ENCODE measurements at places on chromosomes 7 and 10.

- no peak for DNase-seq
Measured at GRCh38 chr10:12338981-12339380, 10.4 kb upstream of the CAMK1D start.

DNA sequence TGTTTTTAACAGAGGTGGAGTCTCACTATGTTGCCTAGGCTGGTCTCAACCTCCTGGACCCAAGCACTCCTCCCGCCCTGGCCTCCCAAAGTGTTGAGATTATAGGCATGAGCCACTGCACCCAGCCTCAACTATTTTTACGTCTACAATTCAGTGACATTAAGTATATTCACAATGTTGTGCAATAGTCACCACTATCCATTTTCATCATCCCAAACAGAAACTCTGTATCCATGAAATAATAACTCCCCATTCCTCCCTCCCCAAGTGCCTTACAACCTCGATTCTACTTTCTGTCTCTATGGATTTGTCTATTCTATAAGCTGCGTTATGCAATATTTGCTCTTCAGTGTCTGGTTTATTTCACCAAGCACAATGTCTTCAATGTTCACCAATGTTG lies 20.3 kb upstream of the ZNRF2 start:
- DNase-seq = no peak

GRCh38 chr7:93015779-93016481 lies 101.8 kb downstream of the SAMD9 start:
- DNase-seq = no peak

DNA sequence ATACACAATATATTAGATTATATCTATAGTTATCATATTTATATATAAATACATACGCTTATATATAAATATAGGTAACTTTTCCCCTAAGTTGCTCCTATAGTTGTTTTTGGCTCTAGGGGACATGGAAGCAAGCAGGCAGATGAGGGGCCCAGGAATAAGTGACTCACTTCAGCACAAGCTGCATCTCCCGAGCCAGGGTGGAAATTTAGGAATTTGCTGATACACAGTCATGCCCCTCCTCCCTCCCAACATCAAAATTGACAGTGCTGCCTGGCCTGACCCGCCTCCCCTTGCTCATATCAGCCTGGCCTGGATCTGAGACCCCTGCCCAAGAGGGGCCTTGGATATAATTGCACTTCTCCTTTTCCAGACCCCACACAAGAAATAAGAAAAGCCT lies 33.8 kb downstream of the MKI67 start:
- no peak for DNase-seq

- no peak for DNase-seq
Measured at GRCh38 chr7:137545059-137545716, 201.7 kb upstream of the PTN start.

DNA sequence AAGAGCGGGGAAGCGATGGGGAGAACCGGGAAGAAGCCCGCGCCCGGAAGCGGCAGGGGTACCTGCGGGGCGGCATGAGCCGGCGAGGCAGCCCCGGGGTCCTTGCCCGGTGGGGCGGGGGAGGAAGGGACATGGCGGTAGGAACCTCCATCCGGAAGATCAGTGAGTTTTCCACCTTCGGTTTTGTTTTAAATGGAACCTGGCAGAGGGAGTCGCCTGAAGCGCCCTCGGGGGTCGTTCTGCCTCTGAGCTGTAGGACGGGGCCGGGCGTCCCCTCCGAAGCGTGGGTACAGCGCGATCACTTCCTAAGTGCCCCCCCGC lies 471 bp downstream of the PFKP start:
- DNase-seq = no peak

- DNase-seq = no peak
Measured at GRCh38 chr7:90841759-90842429, 245.8 kb downstream of the CDK14 start.

DNA sequence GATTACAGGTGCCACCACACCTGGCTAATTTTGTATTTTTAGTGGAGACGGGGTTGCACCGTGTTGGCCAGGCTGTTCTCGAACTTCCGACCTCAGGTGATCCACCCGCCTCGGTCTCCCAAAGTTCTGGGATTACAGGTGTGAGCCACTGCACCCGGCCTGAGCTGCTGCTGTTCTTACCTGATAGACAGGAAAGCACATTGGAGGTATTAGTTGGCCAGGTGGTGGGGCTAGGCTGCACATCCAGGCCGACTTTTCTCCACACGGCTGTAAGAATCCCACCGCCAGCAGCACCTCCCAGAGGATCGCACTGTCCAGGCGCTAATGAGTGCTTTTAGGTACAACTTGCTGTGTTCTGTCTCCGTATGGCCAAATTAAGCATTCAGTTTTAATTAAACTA lies 112.6 kb downstream of the WDR37 start:
- no peak for DNase-seq

DNA sequence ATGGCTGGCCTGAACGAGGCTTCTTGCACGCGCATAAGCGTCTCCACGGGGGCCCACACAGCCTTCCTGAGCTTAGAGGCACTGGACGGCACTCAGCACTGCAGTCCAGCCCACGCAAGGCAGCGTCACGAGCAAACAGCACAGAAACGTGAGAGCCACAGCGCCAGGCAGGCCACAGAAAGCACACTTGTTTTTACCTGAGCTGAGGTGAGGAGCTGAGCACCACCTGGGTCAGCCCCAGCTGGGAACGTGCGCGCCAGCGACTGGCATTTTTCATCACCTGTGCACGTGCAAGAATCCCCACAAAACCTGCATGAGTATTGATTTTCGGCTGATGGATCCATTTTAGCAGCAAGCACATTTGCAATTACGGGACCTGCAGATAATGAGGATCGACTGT lies 26.7 kb downstream of the IQCE start:
- DNase-seq = no peak

GRCh38 chr7:155862123-155862892 lies 50.0 kb upstream of the SHH start:
- DNase-seq = no peak

GRCh38 chr7:115088893-115089292 lies 167.0 kb downstream of the MDFIC start:
- DNase-seq = no peak

All from NCI-H446 (cell line).